ENCODE measurements at places on chromosomes 3 and 15.

DNA sequence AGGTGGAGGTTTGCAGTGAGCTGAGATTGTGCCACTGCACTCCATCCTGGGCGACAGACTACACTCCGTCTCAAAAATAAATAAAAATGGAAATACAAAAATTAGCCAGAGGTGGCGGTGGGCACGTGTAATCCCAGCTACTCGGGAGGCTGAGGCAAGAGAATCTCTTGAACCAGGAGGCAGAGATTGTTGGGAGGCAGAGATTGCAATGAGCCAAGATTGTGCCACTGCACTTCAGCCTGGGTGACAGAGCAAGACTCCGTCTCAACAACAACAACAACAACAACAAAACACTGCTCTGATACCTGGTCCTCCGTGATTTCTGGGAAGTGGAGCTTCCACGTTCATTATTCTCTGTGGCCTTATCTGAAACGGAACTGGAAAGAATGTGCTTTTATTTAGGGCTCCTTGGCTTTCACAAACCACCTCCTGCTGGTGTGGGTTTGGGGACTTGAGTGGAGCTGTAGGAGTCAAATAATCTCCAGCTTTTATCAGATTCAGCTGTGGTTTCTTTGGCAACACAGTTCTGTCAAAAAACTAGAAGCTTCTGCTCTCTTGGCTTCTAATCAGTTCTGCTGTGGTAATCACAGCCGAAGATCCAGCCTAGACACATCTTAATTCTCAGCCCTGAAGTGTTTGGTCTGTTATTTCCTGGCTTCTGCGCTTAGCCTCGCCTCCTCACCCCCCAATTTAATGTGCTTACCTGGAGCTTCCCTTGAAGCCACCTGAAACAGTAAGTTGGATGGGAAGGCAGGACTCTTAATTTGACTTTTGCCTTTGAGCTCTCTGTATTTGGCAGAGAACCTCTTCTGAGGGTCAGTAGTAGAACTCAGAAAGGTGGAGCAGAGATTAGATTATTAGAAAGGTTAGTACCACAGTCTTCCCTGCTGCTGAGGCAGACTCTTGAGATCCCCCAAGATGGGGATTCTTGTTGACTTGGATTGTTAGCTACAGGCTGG, 21.4 kb downstream of the IRAK2 start:
- DNase-seq: no peak

GRCh38 chr3:184156522-184156955, 1.4 kb downstream of the DVL3 start:
- no peak for DNase-seq

DNA sequence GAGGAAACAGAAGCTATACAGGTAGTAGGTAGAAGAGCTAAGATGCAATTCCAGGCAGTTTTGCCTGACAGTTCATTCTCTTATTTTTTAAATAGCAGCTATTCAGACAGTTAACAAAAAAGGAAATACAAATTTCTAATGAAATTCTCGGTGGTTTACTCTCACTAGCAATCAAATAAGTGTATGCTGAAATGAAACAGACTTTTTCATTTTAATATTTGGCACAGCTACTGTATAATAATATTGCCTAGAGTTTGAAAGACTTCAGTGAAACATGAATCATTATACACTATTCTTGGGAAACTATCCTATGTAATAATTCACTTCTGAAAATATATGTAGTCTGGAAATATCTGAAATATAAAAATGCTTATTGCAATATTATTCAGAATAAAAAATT, 463.2 kb upstream of the AGTR1 start:
- DNase-seq: no peak

- no peak for DNase-seq
Observed at GRCh38 chr3:109117939-109118338, at the start of gene MORC1. Gene MORC1, minus strand, starts transcription at chr3:109118134. Its CDS starts 75 bp downstream, at chr3:109118059.
